ENCODE measurements at places on chromosomes 13 and 19. TPM values are rescaled to one million over a fixed set of nuclear protein-coding genes. Genes with fewer than 3 reads are reported as not detected.

- DNase-seq, result no peak
Measured at GRCh38 chr13:99150575-99151361, 49.9 kb upstream of the UBAC2 start.

- DNase-seq, result no peak
Measured at GRCh38 chr19:29651622-29652394, 13.5 kb upstream of the PLEKHF1 start.

GRCh38 chr19:10636304-10636972, 11.1 kb downstream of the SLC44A2 start:
- DNase-seq, result no peak

BCL3 gene
- polyA plus RNA-seq, result 4.9 TPM

- no peak for DNase-seq
Measured at GRCh38 chr13:23985839-23986238, 88.5 kb upstream of the C1QTNF9B start.

GRCh38 chr19:48674921-48675824, 2.4 kb upstream of the NTN5 start:
- DNase-seq, result peak; percentile 89

DNA sequence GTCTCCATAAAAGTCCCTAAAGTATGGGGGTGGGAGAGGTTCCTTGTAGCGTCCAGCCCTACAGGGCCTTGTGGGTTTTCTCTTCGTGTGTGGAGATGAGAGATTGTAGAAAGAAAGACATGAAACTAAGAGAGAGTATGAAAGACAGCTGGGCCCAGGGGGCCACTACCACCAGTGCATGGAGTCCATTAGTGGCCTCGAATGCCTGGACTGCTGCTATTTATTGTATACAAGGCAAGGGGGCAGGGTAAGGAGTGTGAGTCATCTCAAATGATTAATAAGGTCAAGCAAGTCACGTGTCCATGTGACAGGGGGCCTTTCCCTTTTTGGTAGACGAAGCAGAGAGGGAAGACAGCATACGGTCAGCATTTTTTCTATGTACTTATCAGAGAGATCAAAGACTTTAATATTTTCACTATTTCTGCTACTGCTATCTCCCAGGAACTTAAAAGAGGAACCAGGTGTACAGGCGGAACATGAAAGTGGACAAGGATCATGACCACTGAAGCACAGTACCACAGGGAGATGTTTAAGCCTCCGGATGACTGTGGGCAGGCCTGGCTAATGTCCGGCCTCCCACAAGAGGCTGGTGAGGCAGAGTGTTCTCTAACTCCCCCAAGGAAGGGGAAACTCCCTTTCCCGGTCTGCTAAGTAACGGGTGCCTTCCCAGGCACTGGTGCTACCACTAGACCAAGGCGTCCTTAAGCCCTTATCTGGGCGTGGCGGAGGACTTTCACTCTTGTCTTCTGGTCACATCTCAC, 25.5 kb downstream of the FGF21 start:
- no peak for DNase-seq

CRB3 gene
- polyA plus RNA-seq, result 21.8 TPM

DNA sequence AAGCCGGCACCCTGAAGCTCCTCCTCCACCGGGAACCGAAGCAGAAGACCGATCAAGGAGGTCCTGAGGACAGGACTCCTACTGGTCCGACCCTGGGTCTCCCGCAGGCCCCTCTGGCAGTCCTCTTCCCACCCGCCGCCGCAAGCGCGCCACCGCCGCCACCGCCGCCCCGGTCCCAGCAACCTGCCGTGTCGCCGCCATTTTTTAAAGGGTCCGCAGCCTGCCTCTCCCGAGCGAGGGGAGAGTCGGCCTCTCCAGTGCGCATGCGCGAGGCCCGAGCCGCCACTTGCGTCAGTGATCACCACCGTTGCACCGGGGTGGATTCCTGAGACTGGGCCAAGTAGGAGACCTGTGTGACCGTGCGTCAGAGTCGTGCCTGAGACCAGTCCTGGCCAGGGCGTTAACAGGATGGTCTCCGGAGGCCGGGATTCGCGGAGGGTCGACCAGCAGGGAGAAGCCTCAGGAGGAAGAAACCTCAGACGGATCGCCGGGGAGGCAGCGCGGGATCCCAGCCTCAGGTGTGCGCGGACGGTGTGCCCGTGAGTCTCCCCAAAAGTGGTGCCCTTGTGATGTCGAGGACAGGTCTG, 51.6 kb downstream of the ZNF146 start:
- no peak for DNase-seq

- DNase-seq, result no peak
Measured at GRCh38 chr19:7928741-7929701, 3.1 kb upstream of the CTXN1 start.

CEACAM3 gene
- polyA plus RNA-seq, result not detected

DNA sequence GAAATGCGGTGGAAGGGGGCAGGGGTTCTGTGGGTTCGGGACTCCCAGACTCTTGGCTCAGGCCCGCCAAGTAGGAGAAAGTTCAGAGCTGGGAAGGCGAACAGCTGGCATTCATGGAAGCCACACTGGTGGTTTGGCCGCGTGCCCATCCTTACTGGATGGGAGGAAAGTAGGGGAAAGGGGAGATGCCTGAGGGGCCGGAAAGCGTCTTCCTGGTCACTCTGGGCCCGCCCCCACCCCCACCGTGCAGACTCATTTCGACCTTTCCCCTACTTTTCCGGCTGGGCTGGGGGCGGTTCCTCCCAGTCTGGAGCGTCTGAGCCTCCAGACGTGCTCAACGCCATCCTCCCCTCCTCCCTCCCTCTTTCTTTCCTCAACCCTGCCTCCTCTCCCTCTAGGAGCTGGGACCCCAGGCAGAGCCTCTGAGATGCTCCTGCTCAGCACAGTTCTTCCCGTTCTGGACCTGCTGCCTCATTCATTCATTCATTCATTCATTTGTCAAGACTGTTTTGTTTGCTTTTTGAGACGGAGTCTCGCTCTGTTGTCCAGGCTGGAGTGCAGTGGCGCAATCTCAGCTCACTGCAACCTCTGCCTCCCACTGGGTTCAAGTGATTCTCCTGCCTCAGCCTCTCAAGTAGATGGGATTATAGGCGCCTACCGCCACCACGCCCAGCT, 3.5 kb downstream of the ANGPTL4 start:
- DNase-seq, result peak; percentile 93

DNA sequence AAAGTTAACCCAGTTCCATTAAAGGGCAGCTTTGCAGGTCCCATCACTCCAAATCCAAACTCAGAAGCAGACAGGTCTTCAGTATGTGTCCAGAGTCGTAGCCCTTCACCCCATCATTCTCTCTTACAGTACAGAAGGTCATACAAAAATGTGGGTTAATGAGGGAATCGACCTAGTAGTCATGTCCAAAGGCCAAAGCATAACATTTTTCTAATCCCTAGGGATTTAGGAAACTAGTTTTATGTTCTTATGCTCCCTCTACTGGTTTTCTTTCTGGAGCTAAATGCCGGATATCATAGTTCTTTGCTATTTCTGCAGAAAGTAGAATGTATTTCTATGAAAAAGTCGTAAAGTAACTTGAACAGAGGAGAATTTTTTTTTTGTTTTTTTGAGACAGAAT, 72.2 kb downstream of the DHRS12 start:
- no peak for DNase-seq

IRF3 gene
- 53.2 TPM for polyA plus RNA-seq

IGFL1 gene
- polyA plus RNA-seq, result not detected

- DNase-seq, result no peak
Measured at GRCh38 chr13:30373727-30374126, 48.6 kb upstream of the UBE2L5 start.

NLRP4 gene
- polyA plus RNA-seq, result not detected

KRTDAP gene
- 0.52 TPM for polyA plus RNA-seq

DNA sequence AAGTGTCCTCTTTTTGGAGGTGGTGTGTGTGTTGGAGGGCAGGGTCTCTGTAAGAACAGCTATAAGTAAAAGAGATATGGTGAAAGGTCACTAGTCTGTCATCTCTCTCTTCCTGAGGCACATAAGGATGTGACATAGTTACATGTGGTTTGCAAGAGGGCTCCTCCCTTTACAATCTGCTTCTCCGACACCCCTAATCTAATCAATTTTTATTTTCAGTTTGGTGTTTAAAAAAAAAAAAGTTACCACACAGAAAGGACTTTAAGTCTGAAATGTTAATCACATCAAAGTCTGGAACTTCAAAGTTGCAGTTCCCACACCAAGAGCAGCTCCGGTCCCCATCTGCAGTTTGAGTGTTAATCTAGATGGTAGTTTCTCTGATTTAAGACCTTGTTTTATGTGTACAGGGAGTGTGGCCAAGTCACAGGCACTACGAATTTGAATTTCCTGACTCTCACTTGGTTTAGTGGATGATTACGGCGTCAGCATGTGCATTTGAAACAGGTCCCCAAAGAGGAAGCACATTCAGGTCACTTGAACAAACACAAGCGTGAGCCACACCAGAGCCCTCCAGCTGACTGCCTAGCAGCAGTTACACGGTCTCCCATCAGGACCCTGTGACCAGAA, 53.1 kb downstream of the FOXO1 start:
- DNase-seq, result peak; percentile 58

ZNF578 gene
- 7.9 TPM for polyA plus RNA-seq

DNA sequence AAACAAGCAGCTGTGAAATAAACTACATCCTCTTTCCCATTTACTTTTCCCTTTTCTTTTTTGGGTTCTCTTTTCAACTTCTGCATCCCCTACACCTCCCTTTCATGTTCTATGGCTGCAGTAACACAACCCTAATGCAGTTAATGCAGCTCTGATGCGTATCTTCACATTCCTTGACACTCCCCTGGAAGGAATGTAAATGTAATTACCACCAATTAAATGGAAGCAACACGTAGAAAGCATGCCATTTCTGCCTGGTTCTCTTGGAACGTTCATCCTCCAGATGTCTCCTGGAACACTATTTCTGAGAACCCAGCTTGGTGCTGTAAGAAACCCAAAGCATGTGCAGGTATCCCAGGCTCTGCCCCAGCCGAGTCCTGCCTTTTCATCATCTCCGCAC, 166.8 kb upstream of the FREM2 start:
- DNase-seq, result no peak

FLT3LG gene
- 3.3 TPM for polyA plus RNA-seq

DNA sequence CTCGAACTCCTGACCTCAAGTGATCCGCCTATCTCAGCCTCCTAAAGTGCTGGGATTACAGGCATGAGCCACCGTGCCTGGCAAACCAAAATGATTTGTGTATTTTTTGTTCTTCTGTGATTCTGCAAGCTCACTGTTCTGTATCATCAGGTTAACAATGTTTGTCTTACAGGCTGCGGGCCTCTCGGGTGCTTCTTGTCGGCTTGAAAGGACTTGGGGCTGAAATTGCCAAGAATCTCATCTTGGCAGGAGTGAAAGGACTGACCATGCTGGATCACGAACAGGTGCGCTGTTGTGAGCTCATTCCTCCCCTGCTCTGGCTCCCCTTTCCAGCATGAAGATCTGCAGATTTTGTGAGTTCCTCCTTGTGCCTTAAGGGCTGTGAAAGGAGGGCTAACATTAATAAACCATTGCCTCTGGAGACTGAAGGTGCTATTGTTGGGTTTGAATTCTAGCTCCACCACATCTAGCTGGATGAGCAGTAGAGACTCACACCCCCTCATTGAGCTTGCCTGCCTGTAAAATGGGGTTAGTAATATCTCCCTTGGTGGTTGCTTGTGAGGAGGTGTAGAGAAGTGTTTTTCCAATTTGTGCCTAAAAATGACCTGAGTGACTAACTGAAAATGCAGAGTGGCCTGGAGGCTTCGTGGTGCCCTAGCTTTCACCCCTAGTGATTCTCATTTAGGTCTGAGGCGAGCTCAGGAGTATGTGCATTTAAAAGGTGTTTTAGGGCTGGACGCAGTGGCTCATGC, 12.9 kb downstream of the SAE1 start:
- no peak for DNase-seq

GRCh38 chr19:9139609-9140158, 513 bp upstream of the ZNF317 start:
- no peak for DNase-seq

GRCh38 chr13:65260946-65261891, 1968.9 kb downstream of the PCDH9 start:
- no peak for DNase-seq

USHBP1 gene
- 5.4 TPM for polyA plus RNA-seq

GRCh38 chr13:61592489-61592888, 176.8 kb upstream of the PCDH20 start:
- DNase-seq, result no peak

DNA sequence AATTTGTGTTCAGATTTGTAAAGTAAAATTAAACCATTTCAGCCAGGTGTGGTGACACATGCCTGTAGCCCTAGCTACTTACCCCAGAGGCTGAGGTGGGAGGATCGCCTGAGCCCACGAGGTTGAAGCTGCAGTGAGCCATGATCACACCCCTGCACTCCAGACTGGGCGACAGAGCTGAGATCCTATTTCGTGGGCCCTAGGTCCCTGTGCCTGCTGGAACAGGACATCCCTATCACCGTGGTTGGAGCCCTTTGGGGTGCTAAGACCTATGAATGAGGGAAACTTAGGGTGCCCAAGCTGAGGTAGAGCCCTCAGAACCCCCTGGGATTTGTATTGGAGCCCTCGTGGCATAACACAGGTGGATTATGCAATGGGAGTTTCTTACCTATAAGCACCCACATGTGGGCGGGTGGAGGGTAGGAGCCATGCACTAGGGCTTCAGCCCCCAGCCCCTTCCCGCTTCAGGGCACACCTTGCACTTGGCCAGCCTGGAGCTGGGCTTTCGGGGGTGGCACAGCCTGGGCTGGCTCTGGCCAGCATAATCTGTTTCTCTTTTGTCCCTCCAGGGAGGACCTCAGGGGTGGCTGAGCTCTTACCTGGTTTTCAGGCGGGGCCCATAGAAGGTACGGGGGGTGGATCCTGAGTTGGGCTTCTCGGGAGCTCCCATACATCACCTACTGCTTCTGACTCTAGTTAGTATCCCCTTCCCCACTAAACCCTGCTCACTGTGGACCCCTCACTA, 7.2 kb upstream of the USF2 start:
- DNase-seq, result no peak

- DNase-seq, result no peak
Measured at GRCh38 chr13:109706015-109706715, 80.2 kb downstream of the IRS2 start.

ASPDH gene
- polyA plus RNA-seq, result 8.6 TPM

- DNase-seq, result peak; percentile 66
Measured at GRCh38 chr13:26529441-26529840, 28.0 kb upstream of the WASF3 start.

WDR88 gene
- 2.0 TPM for polyA plus RNA-seq

DNA sequence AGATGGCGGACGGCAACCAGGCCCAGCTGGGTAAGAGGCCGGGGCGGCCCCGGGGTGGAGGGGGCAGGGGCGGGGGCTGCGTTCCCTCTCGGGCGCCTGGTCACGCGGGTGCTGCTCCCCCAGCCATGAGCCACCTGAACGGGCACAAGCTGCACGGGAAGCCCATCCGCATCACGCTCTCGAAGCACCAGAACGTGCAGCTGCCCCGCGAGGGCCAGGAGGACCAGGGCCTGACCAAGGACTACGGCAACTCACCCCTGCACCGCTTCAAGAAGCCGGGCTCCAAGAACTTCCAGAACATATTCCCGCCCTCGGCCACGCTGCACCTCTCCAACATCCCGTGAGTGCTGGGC, 11.1 kb downstream of the PTBP1 start:
- no peak for DNase-seq

DNA sequence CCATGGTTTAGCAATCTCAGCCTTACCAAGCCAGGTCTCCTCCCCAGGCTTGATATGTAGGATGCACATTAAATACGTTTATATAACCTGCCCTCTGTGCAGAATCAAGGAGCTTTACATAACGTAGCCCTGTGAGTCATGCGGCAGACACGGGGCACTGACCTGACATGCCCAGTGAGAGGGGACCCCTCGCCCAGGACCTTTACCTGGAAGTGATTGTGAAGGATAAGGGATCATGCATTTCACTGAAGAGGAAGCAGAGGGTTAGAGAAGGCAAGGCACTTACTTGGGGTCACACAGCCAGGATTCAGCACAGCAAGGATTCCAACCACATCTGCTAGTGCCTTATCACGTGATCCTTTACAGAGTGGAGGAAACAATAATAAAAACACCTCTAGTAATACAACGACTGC, 18.9 kb upstream of the FOSB start:
- DNase-seq, result no peak

All from left kidney (tissue), 8 donors.